ENCODE measurements at places on chromosomes 13 and 19.

GRCh38 chr19:17026706-17027534 is at the start of gene CPAMD8:
Gene CPAMD8, minus strand, starts transcription at chr19:17026810. Its CDS starts 168 bp downstream, at chr19:17026642.
- DNase-seq: no peak

DNA sequence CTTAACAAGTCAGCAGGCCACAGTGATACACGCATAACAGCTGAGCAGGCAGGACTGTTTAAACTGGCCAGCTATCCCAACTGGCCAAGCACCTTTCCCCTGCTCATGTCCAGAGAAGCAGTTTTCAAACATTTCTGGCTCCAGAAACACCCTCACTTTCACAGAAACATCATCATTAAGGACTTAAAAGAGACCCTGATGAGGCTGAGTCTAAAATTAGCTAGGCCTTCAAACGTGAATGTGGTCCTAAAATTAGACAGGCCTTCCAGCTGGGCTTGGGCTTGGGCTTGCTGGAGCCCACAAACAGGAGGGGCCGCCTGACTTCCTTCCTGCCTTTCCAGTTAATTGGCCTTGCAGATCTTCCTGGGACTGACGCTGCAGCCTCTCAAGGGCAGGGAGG is 334.2 kb downstream of the DNAJC15 start:
- no peak for DNase-seq

DNA sequence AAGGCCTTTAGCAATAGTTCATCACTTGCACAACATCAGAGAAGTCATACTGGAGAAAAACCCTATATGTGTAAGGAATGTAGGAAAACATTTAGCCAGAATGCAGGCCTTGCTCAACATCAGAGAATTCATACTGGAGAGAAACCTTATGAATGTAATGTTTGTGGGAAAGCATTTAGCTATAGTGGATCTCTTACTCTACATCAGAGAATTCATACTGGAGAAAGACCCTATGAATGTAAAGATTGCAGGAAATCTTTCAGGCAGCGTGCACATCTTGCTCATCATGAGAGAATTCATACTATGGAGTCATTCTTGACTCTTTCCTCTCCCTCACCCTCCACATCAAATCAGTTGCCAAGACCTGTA is 19.8 kb downstream of the ZNF583 start:
- DNase-seq: no peak

DNA sequence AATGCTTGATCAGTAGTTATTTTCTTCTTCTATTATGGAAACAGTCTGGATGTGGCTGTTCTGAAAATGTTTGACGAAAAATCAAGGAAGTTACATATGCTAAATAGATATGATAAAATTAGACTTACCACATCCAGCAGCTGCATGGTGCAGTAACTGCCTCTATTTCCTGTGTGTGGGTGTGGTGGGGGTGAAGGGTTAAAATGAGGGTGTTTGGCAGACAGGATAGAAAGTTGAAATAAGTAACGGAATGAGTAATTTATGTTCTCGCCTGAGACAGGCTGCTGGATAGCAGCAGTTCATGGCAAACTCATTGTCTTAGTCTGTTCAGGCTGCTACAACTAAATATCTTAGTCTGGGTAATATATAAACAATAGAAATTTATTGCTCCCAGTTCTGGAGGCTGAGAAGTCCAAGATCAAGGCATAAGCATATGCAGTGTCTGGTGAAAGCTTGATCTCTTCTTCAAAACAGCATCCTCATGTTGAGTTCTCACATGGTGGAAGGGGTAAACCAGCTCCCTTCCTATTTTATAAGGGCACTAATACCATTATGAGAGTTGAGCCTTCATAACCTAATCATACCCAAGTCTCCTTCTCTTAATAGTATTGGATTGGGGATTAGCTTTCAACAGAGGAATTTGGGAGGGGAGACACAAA is 1248.9 kb downstream of the SLITRK5 start:
- no peak for DNase-seq

DNA sequence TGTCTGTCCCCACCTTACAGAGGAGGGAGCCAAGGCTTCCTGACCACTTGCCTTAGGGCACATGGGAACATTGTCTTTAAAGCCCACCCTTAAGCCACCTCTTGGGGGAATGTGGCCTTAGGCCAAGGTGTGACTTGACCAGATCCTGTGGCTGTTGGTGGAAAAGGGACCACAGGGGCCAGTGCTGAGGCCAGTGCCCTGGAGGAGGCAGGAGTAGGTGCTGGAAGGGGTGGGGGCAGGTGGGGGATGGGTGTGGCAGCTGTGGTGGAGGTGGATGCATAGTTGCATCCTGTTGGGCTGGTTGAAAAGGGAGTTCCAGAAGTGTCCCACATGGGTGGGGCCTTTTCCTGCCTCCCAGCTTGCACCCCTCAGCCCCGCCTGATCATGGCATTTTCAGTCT is 44.8 kb downstream of the DNM2 start:
- DNase-seq: no peak

- no peak for DNase-seq
These were observed 17.3 kb upstream of the KDM4B start for GRCh38 chr19:4951656-4952055.
